ENCODE measurements at places on chromosomes 11 and 22. TPM values are rescaled to one million over a fixed set of nuclear protein-coding genes. Genes with fewer than 3 reads are reported as not detected.

Gene OR2AG1
- total RNA-seq: not detected

GRCh38 chr22:22168190-22168940, 76.2 kb upstream of the VPREB1 start:
- no peak for DNase-seq

DNA sequence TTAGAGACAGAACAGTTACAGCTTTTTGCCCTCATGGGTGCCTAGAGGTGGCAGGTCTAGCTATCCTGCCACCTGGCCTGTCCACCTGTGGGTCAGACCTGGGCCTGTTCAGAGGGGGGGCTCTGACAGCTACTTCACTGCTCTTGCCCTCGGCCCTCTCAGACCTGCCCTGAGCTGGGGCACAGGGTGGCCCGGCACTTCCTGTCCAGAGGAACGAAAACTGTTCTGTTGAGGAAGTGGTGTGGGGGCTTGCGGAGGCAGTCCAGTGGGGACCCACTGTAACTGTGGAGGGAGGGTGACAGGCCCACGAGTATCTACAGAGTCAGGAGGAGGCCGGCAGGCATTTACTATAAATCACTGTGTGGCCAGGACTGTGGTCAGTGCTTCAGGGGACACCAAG, 16.2 kb downstream of the TESMIN start:
- no peak for DNase-seq

DNA sequence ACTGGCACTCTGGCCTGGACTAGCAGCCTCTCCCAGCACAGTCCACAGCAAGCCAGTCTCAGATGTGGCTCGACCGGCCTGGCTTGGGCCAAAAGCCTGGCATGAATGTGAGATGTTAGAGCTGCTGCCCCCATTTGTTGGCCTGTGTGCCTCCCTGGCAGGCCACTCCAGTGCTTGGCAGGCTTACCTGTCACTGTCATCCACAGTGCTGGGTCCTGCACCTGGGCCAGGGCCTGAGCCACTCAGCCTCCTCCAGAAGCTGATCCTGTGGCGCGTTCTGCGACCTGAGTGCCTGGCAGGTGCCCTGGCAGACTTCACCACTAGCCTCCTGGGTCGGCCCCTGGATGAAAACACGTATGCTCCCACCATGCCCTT, 36.1 kb downstream of the RRP8 start:
- no peak for DNase-seq

Gene APOL5
- total RNA-seq: not detected

DNA sequence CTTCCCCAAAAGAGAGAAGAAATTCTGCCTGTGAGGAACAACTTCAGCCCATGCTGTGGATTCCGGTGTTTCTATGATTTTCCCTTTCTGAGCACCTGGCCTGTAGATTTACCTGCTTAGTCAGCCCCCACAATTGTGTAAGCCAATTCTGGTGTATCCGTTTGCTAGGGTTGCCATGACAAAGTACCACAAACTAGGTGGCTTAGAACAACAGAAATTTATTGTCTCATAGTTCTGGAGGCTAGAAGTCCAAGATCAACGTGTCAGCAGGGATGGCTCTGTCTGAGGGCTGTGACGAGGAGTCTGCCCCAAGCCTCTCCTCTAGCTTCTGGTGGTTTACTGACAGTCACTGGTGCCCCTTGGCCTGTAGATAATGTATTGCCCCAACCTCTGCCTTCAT, 15.9 kb upstream of the CYB5R2 start:
- DNase-seq: no peak
